ENCODE measurements at places on chromosomes 13 and 19.
A peak's percentile ranks its signal among the peaks of the same experiment; 100 is the strongest.

- DNase-seq, result no peak
These were observed 86.2 kb upstream of the FRY start for GRCh38 chr13:31945202-31945961.

GRCh38 chr19:50534478-50534877 is 20.8 kb upstream of the ASPDH start:
- DNase-seq, result no peak

- DNase-seq, result no peak
These were observed 187.9 kb downstream of the TEX29 start for GRCh38 chr13:111508164-111508870.

DNA sequence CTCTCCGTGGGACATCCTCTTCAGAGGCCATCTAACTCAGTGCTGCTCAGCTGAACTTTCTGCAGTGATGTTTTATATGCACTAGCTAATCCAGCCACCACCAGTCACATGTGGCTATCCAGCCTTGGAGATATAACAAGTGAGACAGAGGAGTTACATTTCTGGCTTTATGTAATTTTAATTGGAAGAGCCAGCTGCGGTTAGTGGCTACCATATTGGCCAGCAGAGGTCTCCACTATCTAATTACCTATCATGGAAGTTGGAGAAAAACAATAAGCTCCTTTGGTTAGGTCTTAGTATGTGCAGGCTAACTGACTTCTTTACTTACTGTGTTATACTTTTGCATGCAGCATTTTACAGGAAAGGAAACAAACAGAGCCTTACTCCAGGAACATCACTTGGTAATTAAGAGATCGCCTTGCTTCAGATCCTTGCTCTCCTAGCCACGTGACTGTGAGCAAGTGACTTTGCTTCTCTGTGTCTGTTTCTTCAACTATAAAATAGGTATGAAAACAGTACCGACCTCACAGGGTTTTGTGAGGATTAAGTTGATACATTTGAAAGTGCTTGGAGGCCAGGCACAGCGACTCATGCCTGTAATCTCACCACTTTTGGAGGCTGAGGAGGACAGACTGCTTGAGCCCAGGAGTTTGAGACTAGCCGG is 1.6 kb upstream of the KLK10 start:
- no peak for DNase-seq

DNA sequence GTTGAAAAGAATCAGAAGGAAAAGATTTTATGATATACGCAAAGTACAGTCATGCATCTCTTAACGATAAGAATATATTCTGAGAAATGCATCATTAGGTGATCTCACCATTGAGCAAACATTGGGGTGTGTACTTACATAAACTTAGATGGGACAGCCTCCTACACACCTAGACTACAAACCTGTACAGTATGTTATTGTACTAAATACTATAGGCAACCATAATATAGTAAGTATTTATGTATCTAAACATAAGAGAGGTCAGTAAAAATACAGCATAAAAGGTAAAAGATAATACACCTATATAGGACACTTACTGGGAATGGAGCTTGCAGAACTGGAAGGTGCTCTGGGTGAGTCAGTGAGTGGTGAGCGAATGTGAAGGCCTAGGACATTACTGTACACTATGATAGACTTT is 254.6 kb downstream of the SPRY2 start:
- no peak for DNase-seq

GRCh38 chr13:23350009-23350408 is 83.5 kb downstream of the SACS start:
- DNase-seq, result no peak

DNA sequence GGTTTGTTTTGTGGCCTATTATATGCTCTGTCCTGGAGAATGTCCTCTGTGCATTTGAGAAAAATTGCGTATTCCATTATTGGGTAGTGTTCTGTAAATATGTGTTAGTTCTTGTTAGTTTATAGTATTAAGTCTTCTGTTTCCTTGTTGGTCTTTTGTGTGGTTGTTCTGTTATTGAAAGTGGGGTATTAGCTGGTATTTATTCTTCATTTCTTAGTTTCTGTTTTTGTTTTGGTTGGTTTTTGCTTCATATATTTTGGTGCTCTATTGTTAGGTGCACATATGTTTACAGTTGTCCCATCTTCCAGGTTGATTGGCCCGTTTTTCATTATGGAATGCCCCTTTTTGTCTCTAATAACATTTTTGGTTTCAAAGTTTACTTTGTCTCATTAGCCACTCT is 77.3 kb downstream of the DNAJC15 start:
- no peak for DNase-seq

DNA sequence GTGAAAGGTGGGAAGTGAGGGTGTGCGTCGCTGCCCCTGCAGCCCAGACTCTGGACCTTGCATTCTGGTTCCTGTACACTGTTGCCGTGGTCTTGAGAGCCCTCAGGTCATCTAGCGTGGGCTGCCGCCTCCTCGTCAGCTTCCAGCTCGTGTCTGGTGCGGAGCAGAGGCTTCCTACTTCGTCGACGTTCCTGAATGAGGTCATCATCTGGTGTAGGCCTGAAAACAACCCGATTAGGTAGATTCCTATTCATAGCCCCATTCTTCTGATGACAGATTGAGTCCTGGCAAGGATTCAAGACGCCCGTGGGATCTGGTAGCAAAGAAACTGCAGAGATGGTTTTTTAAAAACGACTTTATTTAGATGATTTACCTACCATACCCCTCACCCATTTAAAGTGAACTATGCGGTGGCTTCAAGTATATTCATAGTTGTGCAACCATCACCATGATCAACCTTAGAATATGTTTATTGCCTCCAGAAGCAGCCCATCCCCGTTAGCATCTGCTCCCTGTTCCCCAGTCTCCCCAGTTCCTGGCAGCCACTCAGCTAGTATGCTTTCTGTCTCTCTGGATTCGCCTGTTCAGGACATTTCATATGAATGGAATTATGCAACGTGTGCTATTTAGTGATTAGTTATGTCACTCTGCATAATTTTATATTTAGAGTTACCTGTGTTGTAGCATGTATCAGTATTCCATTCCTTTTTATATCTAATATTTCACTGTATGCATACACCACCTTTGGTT is 13.8 kb downstream of the NAXD start:
- no peak for DNase-seq

DNA sequence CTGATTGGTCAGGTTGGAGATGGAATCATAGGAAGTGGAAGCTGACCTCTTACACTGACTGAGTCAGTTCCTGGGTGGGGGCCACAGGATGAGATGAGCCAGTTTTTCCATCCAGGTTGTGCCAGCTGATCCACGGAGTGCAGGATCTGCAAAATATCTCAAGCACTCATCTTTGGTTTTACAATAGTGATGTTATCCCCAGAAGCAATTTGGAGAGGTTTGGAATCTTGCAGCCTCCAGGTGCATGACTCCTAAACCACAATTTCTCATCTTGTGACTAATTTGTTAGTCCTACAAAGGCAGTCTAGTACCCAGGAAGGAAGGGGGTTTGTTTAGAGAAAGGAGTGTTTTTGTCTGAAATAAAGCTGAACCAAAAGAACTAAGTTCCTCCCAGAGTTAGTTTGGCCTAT is 212.8 kb downstream of the SLITRK6 start:
- no peak for DNase-seq

DNA sequence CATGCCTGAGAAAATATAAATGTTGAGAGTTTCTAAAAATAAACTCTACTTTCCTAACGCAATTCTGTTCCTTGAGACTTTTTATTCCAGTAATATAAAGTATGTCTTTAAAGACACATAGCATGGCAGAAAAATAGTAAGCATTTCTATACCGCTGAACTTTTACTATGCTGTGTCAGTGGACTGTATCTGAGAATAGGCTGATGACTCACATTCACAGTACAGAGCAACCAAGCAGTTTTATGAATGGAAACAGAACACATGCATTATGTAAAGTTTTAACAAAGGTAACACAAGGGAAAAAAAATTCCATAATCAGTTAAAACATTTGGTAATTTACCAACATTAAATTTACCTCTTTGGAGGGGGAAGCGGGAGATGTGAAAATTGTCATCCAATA is 38.4 kb downstream of the ZDHHC20 start:
- no peak for DNase-seq

- DNase-seq, result no peak
These were observed 599.5 kb upstream of the PCDH9 start for GRCh38 chr13:67829641-67830040.

DNA sequence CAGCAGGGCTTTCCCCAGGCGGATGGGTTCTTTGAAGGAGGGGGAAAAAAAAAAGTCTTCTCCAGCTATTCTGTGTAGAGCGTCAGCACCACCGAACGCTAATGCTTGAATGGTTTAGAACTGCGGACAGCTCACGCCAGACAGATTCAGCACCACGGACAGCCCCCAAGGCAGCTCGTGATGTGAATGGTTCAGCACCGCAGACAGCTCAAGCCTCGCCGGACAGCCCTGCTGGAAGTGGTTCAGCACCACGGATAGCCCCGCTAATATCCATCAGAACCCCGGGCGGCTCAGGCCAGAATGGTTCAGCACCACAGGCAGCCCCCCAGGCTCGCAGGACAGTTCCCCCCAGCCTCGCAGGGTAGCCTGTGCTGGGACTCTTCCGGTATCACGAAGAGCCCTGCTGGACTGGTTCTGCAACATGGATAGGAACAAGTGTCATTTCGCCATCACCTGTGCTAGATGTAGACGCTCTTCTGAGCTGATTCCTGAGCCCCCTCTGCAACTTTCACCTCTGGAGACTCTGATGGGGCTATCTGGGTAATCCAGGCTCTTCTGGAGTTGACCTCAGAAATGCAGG is 4.9 kb upstream of the SMIM17 start:
- DNase-seq, result no peak

- DNase-seq, result no peak
These were observed 90.6 kb downstream of the TNFSF13B start for GRCh38 chr13:108360139-108360538.

GRCh38 chr13:51970349-51970748 is 40.9 kb downstream of the ATP7B start:
- no peak for DNase-seq

GRCh38 chr19:14821937-14822336 is 13.0 kb downstream of the OR7A5 start:
- no peak for DNase-seq

GRCh38 chr13:80572308-80572922 is 231.5 kb upstream of the SPRY2 start:
- no peak for DNase-seq

DNA sequence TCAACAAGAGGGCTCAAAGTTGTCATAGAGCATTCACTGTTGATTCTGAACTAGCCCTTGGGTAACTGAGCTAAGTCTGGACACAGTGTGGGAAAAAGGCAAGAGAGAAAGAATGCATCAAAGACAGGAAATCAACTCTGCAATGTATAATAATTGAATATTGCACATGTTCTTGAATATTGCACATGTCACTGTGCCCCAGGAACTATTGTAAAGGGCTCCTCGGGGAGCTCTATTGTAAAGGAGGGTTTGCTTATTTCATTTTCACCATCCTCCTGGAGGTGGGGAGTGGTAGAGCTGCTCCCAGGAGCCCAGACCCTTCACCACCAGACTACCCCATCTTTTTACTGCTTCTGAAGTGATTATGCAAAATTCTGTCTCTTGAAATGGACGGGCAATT is 44.4 kb upstream of the ITM2B start:
- DNase-seq, result no peak

DNA sequence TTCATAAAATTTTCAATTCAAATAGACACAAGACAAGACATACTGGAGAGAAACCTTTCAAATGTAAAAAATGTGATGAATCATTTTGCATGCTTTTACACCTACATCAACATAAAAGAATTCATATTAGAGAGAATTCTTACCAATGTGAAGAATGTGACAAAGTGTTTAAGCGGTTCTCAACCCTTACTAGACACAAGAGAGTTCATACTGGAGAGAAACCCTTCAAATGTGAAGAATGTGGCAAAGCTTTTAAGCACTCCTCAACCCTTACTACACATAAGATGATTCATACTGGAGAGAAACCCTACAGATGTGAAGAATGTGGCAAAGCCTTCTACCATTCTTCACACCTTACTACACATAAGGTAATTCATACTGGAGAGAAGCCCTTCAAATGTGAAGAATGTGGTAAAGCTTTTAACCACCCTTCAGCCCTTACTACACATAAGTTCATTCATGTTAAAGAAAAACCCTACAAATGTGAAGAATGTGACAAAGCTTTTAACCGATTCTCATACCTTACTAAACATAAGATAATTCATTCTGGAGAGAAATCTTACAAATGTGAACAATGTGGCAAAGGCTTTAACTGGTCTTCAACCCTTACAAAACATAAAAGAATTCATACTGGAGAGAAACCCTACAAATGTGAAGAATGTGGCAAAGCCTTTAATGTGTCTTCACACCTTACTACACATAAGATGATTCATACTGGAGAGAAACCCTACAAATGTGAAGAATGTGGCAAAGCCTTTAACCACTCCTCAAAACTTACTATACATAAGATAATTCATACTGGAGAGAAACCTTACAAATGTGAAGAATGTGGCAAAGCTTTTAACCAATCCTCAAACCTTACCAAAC is 24.6 kb upstream of the ZNF431 start:
- DNase-seq, result no peak

DNA sequence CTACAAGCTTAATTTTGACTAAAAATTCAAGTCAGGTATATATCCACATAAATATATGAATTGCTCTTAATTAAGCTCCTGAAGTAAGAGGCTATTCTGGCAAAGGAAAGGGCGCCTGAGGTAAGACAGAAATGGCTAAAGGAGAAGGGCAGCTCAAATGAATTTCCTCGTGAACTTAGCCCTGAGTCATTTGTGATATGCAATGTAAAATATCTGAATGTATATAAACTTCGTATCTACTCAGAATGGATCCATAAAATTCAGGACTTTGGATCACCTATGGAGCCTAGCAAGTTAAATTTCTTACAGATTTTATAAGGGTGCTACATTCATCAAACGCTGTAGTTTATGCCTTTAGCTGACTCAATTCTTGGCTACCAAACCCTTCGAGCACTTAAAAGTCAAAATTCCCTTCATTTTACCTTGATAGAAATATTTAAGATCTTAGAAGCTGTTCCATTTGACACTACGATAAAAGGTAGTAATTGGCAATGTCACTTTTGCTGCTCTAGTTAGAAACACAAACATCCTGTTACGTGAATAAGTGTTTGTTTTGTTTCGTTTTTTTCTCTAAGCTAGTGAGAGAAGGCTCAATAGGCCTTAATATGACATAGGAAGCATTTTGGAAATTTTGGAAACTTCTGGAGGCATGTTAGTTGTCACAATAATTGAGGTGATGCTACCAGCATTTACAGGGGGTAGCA is 69.2 kb downstream of the DIAPH3 start:
- DNase-seq, result no peak

- peak; percentile 60 for DNase-seq
These were observed 4.8 kb downstream of the IER2 start for GRCh38 chr19:13154911-13155471.

Data from activated CD8-positive, alpha-beta memory T cell treated with anti-CD3 and anti-CD28 coated beads for 48 hours (primary cell).